ENCODE measurements at places on chromosomes 3 and 15.

DNA sequence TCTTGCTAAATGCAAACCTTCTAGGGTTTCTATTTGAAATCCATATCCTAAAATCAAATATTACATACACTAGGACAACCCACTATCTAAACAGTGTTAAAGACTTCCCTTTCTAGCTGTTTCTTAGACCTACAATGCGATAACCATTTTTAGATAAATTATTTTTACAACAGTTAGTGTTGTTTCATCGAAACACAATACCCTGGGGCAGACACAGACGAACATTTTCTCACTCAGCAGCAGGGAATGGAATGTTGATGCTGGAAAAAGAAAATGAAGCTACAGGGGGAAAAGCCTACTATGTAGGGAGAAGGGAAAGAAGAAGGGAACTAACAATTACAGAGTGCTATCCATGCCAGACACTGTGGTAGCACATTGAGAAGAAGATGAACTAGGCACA lies 6.0 kb upstream of the HERC1 start:
- no peak for DNase-seq

GRCh38 chr15:76932135-76932966 lies 802 bp downstream of the RCN2 start:
- no peak for DNase-seq

DNA sequence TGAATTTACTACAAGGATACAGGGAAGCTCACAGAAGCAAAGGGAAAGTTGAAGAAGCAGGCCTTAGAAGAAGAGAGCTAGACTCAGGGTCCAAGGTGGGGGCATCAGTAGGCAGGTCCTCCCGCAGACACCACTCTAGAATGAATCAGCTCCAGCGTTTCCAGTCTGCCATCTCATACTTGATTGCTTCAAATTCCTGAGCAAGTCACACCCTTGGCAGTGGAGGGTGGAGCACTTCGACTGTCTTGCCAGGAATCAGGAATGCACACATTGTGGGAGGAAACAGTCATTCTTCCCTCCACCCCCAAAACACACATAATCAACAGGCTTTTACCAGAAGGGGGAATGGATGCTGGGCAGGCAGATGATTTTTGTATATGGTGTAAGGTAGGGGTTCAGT lies 78.5 kb downstream of the CHCHD6 start:
- no peak for DNase-seq

GRCh38 chr3:103499132-103499900 lies 1064.5 kb downstream of the ZPLD1 start:
- DNase-seq, result no peak

GRCh38 chr3:141840737-141841544 lies 35.5 kb upstream of the ATP1B3 start:
- DNase-seq, result no peak

GRCh38 chr3:149790268-149790667 lies 2.1 kb downstream of the ANKUB1 start:
- no peak for DNase-seq

GRCh38 chr3:57151021-57151449 lies 14.1 kb downstream of the IL17RD start:
- DNase-seq, result no peak

DNA sequence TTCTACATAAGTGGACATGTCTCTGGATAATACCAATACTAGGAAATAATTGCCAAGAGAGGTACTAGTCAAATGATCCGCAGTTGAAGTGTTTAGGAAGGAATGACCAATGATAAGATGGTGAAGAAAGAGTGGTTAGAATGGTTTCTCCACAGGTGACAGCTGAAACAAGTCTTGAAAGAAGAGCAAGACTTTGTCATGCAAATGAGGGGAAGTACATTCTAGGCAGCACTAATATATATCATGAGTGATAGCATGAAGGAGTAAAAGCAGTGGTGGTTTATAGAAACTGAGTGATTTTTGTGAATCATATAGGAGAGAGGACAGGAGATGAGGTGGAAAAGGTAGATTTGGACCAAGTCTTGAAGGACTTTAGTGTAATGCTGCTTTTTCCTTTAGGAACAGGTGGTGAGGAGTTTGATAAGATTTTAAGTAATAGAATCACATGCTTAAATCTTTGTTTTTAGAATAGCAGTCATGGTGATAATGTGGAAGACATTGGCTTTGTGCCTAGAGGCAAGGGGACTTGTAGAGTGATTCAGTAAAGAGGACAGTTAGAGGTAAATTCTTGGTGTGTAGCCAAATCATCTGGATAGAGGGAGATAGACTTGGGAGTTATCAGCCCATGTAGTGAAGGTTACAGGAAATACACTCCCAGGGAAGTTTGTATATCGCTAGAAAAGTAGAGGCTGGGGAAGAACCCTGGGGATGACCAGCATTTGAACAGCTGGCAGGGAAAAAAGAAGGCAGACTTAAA lies 31.9 kb downstream of the SLMAP start:
- DNase-seq, result no peak

- no peak for DNase-seq
These were observed 12.0 kb upstream of the FGD5 start for GRCh38 chr3:14806641-14807263.

DNA sequence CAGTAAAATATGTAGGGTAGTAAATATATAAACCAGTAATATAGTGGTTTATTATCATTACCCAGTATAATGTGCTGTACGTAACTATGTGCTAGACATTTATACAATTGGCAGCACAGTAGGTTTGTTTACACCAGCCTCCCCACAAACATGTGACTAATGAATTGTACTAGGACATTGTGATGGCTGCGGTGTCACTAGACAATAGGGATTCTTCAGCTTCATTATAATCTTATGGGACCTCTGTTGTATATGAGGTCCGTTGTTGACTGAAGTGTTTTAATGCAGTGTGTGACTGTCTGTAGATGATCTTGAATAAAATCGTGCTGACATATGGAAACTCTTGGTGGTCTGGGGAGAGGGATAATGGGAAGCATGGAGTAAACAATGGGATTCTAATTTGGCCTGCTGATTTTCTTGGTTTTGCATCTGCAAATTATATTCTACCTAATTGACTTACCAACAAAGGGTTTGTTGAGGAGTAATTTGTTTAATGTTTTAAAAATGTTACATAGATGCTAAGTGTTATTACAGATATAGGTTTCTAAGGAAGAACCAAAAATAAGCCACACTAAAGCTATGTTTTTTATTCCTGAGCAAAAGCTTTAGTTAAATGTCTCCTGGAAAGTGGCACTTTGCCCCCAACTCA lies 496.5 kb upstream of the TBL1XR1 start:
- no peak for DNase-seq

DNA sequence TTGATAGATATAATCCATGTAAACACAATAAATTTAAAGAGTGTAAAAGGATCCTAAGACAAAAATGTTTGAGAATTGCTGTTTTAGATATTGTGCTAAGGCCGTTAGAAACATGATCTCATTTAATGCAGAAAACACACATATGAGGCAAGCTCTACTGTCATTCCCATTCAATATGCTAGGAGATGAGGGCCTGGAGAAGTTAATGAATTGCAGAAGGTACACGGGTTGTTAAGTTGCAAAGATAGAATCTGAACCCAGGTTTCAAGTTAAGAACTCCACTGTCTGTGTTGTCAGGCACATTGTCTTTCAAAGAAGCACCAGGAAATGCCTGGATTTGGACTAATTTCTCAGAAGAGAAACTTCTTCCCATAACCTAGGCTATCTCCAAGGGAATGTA lies 65.1 kb upstream of the SAMMSON start:
- no peak for DNase-seq

GRCh38 chr15:38994310-38994709 lies 429.7 kb upstream of the RASGRP1 start:
- DNase-seq, result no peak

- DNase-seq, result peak; percentile 96
These were observed 28.4 kb upstream of the CHST2 start for GRCh38 chr3:143090976-143091837.

- no peak for DNase-seq
These were observed 50.6 kb upstream of the SLC6A1 start for GRCh38 chr3:10941972-10942371.

GRCh38 chr15:25714538-25714840 lies 148.6 kb downstream of the ATP10A start:
- DNase-seq, result no peak

GRCh38 chr15:89991312-89991711 lies 9.8 kb upstream of the ZNF710 start:
- no peak for DNase-seq

- no peak for DNase-seq
These were observed 145.3 kb downstream of the ADAMTS17 start for GRCh38 chr15:100196326-100197058.

DNA sequence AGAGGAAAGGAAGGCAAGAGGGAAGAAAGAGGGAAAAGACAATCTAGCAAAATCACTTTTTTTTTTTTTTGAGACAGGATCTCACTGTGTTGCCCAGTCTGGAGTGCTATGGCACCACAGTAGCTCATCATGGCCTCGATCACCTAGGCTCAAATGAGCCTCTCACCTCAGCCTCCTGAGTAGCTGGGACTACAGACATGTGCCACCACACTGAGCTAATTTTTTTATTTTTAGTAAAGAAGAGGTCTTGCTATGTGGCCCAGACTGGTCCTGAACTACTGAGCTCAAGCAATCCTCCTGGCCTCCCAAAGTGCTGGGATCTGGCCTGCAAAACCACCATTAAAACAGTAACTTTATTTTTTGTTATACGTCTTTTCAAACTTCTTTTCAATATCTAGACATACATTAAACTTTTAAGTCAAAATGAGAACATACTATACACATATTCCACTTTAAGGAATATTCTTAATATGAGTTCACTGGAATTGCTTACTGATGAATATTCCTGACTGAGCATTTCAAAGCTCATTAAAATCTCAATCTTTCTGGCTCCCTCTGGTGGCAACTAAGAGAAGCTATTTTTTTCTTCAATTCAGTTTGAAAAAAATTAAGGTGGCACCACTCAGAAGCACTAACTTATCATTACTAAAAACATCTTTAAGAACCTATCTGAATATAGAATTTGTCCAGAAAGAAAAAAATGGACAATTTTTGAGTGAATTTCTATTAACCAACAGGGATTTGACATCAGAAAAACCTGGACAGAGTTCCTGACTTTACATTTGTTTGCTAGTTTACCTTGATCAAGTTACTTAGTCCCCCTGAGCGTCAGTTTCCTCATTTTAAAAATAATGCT lies 40.9 kb downstream of the UACA start:
- DNase-seq, result peak; percentile 80

DNA sequence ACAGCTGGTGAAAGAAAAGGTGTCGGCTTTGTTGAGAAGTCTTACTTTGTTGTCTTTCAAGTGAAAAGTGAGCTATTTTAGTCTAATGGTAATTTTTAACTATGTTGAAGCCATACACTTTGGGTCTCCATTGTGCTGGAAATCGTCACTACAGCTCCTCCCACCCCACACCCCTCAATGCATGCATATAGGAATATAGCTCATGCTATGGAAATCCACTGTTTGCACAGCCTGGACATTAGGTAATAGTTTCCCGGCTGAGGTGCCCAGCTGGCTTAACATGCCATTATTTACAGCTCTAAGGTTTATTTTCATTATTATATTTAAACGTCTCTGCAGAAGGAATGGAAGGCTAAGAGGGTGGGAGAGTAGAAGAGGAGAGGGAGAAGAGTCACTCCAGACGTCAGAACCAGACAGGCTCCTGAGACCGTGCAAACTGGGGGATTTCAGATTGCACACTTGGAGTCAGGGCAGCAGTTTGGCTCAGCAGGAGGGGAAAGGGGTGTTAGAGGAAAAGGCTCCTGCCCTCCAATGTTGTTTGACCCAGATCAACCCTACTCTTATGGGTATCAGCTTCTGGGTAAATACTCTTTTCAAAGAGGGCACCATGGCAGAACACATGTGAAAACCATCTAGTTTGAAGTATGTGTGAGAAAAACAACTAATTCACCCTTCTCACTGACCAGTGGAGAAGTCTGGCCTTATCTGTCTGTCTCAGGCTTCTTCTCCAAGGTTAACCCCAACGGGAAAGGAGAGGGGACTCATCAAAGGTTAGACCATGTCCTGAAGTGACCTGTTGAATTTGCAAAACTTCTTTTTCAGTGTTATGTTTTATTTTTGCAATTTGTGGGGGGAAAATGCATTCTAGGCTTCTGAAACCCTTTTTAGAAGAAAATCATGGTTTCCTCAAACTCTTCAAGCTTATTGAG lies 218.7 kb upstream of the CTDSPL start:
- no peak for DNase-seq

DNA sequence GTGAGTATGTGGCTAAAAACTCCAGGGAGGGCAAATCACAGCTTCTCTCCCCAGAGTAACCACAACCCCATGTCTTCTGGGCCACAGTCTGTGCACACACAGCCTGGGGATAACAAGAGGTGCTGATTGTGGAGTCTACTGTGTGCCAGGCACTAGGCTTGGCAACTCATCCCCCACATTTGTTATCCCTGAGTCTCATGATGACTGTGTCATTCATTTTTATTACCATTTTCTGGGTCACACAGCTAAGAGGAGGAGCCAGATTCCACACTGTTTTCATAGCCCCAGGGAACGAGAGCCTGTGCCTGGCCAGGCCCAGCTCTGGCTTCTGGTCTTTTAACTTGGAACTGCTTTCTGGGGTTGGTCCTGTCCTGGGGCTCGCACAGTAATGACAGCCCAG lies 34.5 kb downstream of the ESYT3 start:
- DNase-seq, result no peak

DNA sequence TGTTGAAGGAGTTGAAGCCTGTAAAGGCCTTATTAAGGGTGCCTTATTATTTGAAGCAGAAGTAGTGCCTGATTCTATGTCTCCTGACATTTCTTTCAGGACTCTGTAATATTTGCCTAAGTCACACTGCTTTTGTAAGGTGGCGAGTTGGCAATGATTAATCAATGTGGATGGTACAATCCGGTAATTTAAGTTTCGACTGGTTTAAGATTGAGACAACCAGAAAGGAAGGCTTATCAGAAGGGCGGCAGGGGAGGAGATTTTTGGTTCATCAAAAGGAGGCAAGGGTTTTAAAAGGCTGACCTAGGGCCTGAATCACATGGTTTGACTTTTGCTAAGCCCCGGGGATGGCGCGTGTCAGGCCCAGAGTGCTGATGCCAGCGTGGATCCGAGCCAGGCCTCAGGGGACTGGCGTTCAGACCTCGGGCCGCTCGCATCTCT lies 830 bp upstream of the RNF13 start:
- peak; percentile 56 for DNase-seq

GRCh38 chr3:46893146-46893748 lies 15.7 kb downstream of the PTH1R start:
- DNase-seq, result no peak

DNA sequence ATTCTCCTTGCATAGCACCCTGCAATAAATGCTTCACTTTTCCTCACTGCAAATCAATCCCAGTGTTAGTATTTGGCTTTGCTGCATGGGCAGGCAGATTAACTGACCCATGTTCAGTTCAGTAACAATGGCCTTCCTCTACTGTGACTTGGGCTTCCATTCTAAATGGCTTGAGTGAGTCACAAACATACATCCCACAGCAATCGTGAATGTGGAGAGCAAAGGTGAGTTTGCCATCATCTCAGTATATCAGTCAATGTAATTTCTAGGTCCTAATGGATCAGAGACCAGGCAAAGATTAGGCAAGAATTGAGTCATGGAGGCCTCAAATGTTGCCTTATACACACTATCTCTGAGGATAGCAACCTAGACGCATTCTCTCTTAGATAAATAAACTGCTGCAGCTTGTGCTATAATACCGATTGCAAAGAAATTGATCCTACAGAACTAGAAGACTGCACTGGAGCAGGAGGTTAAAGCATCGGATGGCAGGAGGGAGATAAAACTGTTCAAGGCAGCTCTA lies 8.3 kb upstream of the ATP8B4 start:
- no peak for DNase-seq
